HS-5 (cell line): ENCODE measurements at places on chromosomes 5 and 9.

DNA sequence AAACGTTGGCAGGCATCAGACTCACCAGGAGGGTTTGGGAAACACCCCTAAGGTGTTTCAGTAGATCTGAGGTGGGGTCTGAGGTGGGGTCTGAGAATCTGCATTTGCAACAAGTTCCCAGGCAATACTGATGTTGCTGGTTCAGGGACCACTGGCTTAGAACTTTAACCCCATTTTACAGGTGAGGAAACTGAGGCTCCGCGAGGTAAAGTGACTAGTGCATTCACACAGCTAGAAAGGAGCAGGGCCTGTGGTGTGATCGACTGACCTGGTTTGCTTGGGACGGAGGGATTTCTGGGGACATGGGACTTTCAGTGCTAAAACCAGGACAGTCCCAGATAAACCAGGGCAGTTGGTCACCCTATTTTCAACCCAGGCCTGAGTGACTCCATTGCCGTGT lies 81.4 kb upstream of the ZNF618 start:
- DNase-seq: no peak

DNA sequence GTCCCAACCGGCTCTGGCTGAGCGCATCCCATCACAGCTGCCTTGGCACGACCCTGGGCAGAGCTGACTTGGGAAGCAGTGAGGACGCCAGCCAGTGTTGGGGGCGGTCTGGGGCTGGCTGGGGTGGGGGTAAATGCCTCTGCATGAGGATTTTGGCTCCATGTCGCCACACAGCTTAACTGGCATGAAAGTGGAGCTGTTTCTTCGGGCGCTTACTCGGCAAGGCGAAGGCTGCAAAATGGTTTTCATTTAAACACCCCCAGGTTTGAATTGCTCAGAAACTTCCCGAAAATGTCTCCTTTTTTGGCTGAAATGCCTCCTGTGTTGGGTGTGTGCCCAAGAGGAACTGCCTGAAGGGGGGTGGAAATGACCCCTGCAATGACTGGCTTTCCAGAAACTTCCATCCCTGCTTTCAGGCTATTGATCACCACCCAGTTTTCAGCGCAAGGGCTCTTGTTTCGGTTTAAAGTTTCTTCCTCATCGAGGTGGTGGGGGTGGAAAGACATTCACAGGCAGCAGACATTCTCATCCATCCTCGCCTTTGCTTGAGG lies 38.3 kb downstream of the PTGES start:
- no peak for DNase-seq

GRCh38 chr5:90214991-90215390 lies 194.6 kb downstream of the CETN3 start:
- no peak for DNase-seq

DNA sequence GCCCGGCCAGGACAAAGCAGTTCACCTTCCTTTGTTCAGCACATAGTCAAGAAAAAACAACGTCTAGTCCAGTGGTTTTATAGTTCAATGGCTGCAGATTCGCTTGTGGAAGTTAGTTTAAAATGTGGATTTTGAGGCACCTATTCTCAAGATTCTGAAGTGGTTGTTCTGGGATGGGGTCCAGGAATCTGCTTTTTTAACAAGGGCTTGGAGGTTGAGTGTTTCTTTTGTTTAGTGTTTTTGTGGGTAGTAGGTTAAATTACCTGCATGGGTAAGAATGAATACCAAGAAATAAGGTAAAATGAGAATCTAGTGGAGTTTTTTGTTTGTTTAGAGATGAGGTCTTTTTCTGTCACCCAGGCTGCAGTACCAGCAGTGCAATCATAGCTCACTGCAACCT lies 28.4 kb upstream of the NADK2 start:
- DNase-seq: no peak

DNA sequence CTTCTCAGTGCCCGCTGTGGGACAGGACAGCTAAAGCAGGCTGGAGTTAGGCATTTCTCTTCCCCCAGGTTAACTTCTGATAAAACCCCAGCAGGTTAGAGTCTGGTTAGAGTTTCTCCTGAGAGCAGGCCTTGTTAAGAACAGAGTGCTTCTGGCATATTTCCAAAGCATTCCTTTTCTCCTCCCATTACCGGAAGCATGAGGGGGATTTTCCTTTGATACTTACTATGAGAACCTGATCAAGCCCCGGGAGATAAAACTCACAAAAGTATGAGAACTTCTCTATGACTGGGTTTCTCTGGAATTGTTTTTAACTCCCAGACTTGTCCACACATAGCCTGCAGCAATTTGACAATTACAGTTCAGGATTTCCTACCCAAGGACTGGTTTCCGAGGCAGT lies 77.4 kb upstream of the MAST4 start:
- no peak for DNase-seq

DNA sequence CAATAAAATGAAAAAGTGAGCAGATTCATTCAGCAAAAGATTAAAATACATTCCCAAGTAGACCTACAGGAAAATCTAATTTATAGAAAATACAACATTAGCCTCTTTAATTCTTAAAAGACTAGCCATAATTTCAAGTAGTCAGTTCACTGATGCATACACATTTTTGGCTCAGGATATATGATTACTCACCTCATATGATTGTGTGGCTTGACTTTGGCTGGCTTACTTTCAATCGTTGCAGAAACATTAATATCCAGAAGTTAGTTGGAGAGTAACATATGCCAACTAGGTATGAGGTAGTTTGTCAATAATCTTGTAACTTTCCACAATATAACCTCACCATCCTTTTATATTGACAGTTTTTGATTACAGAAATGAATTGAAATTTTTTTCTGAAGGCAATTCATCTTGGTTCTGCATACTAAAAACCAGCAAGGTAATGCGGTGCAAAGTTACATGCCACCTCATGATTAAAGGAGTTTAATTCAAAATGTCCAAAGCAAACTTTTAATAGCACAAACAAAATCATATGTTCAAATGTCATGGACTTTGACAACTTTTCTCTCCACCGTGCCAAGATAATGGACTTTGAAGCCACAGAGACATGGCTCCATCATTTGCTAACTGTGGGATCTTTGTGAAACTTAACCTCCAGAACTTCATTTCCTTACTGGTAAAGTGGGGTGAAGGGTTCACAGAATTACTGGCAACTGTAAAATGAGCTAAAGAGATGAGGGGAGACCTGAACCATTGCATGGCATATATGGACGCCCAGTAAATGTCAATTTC lies 76.6 kb upstream of the PAM start:
- peak; percentile 61 for DNase-seq

DNA sequence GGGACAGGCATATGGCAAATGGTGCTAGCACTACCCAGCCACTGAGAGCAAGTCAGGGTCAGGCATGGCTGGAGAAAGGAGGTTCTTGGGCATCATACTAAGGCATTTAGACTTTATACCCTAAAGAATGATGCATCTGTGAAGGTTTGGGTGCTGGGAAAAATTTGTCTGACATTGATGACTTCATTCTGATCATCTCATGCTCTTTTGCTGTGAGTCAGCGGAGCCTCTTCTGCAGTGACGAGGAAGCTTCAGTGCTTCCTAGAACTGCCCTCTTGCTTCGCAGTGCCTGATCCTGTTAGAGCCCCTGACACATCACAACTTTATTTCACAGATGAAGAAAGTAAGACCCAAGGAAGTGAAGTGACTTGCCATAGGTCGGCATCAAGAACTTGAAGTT lies 266.6 kb upstream of the GAS1 start:
- no peak for DNase-seq

GRCh38 chr9:35517552-35518224 lies 27.8 kb downstream of the RUSC2 start:
- DNase-seq: no peak

GRCh38 chr5:51997949-51998348 lies 614.7 kb downstream of the ISL1 start:
- no peak for DNase-seq

DNA sequence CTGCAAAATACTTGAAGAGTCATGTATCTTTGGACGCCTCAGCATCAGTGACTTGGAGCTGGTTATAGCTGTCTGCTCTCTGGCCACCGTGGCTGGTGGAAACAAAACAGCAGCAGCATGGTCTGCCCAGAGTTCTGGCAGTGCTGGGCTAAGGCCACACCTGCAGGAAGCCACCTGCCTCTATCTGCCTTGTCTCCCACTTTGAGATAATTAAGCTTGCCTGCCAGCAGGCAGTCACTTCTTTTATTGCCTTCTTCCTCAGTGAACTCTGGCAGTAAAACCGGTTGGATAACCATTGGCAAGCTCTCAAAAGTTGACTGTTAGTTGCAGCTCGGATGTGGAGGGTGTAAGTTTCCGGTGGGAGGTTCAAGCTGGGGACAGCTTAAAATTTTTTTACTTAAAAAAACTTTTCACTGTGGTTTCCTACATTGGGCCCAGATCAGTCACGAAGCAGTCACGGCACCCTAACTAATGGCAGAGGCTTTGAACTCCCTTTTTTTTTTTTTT lies 4.9 kb downstream of the SMIM3 start:
- DNase-seq: peak; percentile 70

DNA sequence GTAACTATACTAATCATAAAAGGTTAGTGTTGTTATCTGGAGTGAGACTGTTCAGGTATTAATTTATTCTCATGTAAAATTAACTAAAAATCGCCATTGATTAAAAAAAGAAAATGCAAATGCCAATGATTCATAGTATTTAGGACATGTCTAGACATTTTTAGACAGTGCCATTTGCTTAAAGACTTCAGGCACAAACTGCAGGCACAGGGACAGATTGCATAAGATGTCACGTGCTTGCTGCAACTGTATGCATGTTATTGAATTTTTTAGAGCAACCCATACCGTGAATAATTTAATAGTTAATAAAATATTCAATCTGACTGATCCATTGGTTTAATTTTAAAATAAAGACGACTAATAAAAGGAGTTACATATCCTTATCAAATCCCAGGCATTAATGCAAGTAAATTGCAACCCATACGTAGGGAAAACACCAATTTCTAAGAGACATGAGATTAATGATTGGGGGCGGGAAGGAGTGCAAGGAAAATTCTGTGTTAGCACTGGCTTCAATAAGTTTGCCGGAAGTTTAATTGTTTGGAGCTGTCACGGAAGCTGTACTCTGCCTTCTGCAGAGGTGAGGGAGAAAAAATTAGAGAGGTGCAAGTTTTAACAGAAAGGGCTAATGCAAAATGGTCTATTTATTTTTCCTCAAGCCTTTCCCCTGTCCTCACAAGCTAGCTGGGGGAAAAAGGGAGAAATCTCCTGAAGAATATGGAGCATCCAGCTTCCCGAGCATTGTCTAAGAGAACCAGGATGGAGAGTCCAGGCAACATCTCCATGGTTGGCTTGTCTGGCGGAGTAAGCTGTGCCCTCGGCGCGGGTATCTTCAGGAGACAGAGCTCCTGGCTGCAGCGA lies 2.9 kb downstream of the EDIL3 start:
- no peak for DNase-seq

- no peak for DNase-seq
Measured at GRCh38 chr5:15080219-15080618, 208.6 kb upstream of the ANKH start.

GRCh38 chr5:28808967-28809810 lies 1770.8 kb upstream of the CDH9 start:
- DNase-seq: no peak

DNA sequence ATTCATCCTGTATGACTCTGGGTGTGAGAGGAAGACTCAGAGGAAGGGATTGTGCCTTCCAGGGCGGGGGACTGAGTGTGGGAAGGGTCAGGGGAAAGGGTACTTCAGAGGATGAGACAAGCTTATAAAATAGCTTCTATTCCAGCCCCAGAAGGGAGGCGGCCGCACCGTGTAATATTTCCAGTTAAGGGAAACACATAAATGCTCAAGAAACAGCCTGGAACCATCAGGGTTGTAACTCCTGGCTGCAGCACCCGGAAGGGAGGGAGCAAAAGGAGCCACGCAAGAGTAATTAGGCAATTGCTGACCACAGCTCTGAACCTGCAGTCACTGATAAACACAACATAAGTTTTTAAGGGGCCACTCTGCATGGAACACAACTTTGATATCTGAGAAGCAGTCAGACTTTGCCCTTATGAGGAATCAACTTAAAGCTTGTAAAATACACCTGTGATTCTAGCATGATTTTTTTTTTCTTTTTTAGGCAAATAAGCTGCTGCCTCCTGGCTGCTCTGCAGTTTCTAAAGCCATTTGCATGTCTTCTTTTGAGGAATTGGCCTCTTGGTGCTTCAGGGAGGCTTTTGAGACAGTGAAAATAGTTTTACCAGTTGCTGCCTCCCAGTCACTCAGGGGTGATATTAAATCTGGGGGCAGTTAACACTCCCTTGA lies 382.7 kb downstream of the ENC1 start:
- no peak for DNase-seq

DNA sequence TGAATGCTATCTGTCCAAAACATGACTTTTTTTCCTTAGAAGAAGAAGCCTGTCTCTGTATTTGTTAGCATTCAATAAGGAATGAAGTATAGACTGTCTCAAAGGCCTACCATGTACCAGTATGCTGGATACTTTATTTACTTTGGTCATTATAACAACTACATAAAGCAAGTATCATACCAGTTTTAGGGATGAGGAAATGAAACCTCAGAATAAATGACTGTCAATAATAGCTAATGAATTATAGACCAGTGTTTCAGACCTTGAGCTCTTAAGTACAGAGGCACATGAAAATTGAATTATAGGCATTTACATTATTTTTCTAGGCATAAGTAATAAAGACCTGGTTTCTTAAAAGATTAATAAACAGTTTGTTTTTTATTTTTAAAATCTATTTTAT lies 166.4 kb upstream of the TLX3 start:
- no peak for DNase-seq

- DNase-seq: no peak
Measured at GRCh38 chr9:94643176-94643575, 3.9 kb upstream of the FBP1 start.

- DNase-seq: no peak
Measured at GRCh38 chr5:177067503-177067902, 19.2 kb upstream of the FGFR4 start.

DNA sequence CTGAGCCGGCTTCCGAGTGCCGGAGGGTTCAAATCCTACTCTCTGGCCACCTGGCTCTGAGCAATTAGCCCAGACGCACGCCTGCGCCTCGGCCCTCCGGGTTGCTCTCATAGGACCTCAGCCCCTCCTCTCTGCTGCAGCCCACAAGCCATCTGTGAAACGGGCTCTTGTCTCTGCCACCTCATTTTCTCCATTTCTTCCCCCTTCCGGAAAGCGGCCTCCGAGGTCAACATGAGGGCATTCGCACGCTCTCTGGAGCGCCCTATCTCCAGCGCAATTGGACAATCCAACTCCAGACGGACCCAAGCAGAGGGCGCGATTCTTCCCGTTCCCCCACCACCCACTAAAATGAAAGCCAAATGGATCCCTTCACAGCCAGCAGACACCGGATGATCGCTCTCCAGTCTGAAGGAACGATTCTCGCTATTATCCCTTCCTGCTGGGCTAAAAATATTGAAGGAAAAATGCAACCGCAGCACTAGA lies 41.5 kb downstream of the VAV2 start:
- no peak for DNase-seq

DNA sequence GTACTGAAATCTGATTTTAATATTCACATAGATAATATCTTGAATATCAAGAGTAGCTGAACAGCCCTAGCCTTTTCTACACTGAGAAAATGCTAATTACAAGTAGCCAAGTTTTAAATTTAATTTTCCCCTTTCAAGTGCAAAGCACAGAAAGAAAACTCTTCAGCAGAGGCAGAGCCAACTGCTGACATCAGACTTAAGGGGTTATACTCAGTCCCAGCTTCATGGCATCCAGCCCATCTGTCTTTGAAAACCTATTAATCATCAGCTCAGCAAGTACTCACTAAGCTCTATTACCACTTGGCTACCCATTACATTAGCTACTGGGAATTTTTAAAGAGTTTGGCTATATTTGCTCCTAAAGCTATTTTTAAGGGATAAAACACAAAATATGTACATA lies 220.5 kb downstream of the SLC12A2 start:
- DNase-seq: no peak

- DNase-seq: peak; percentile 13
Measured at GRCh38 chr5:139181835-139182452, 16.2 kb downstream of the SIL1 start.

GRCh38 chr9:114909661-114910060 lies 20.7 kb downstream of the TNFSF8 start:
- DNase-seq: no peak
